GM12891 (cell line): ENCODE measurements at places on chromosomes 2 and 18.

- DNase-seq: no peak
Measured at GRCh38 chr2:98835831-98836385, 100.1 kb downstream of the CRACDL start.

GRCh38 chr2:226758921-226759640 is 40.5 kb downstream of the IRS1 start:
- no peak for DNase-seq

DNA sequence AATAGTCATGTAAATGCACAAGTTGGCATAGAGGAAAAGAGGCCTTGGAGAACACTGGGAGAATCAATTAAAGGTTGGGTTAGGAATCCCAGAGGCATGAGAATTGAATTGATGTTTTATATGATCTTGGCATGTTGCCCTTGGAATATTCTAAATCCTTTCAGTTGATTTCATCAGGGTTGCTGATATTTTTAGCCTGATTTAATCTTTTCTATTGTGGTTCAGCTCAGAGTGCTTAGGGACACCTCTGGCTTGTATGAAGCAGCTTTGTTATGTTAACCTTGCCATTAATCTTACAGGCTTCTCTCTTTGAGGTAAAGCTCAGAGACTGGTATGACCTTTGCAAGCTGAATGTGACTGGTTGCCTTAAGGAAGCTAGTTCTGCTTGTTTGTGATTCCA is 64.4 kb upstream of the LYPD6B start:
- DNase-seq: no peak

DNA sequence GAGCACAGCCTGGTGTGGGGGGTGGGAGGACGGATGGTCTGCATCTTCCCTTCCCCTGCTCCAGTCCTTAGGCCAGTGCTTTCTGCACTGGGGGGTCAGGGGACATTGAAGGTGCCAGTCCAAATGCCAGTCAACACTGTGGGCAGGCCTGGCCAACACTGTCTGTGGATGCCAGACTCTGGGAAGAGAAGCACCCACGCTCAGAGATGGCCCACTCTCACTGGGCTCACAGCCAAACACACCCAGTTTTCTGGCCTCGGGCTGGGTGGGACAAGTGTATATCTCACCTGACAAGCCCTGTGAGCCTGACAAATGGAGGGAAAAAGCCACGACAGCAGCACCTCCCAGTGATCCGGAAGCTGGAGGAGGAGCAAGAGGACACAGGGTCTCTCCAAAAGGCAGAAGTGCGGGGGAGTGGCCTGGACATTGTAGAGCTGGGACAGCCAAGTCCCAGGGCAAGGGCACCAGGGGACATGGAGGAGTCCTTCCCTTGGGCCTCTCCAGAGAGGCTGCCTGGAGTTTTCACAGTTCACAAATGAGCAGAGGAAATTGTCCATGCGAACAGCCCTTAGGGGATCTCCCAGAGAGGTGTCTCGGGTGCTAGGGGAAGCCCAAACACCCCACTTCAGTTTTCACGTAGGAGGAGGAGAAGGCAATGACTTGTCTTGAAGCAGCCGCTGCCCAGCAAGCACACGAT is 79.3 kb downstream of the SDC1 start:
- peak; percentile 50 for DNase-seq

- DNase-seq: no peak
Measured at GRCh38 chr18:34933909-34934661, 107.1 kb upstream of the MAPRE2 start.

GRCh38 chr2:119482481-119483394 is 41.5 kb downstream of the SCTR start:
- no peak for DNase-seq

GRCh38 chr2:219204425-219205164 is 2.0 kb upstream of the ZFAND2B start:
- no peak for DNase-seq

- peak; percentile 16 for DNase-seq
Measured at GRCh38 chr18:57881818-57882413, 78.8 kb upstream of the ATP8B1 start.

DNA sequence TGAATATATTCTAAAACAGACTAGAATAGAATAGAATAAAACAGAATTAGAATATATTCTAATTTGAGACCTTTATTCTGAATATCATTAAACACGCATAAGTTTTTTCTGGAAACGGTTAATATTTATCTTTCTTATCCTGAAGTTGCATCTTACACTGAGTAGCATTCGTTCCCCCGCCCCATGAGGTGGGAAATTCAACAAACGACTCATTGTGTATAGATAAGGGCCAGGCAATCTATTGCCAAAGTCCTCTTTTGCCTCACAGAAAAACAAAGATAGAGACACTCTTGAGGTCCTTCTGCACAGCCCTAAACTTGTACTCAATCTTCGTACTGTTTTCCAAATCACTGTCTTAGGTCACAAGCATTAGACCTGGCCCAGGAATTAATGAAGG is 98.1 kb downstream of the COL6A3 start:
- no peak for DNase-seq

GRCh38 chr2:159185401-159186130 is 100.9 kb downstream of the WDSUB1 start:
- DNase-seq: peak; percentile 30

DNA sequence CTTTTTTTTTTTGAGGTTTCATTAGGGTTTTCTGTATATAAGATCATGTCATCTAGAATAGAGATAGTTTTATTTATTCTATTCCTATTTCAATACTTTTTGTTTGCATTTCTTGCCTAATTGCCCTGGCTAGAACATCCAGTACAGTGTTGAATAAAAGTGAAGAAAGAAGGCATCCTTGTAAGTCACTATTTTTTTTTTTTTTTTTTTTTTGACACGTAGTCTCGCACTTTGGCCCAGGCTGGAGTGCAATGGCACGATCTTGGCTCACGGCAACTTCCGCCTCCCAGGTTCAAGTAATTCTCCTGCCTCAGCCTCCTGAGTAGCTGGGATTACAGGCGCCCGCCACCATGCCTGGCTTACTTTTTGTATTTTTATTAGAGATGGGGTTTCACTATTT is 27.8 kb upstream of the RANBP2 start:
- no peak for DNase-seq

GRCh38 chr2:53424902-53425301 is 342.7 kb upstream of the CHAC2 start:
- DNase-seq: no peak
